ENCODE measurements at places on chromosomes 3 and 15.
A peak's percentile ranks its signal among the peaks of the same experiment; 100 is the strongest.

- DNase-seq, result no peak
These were observed 551.9 kb downstream of the EDEM1 start for GRCh38 chr3:5739299-5739935.

DNA sequence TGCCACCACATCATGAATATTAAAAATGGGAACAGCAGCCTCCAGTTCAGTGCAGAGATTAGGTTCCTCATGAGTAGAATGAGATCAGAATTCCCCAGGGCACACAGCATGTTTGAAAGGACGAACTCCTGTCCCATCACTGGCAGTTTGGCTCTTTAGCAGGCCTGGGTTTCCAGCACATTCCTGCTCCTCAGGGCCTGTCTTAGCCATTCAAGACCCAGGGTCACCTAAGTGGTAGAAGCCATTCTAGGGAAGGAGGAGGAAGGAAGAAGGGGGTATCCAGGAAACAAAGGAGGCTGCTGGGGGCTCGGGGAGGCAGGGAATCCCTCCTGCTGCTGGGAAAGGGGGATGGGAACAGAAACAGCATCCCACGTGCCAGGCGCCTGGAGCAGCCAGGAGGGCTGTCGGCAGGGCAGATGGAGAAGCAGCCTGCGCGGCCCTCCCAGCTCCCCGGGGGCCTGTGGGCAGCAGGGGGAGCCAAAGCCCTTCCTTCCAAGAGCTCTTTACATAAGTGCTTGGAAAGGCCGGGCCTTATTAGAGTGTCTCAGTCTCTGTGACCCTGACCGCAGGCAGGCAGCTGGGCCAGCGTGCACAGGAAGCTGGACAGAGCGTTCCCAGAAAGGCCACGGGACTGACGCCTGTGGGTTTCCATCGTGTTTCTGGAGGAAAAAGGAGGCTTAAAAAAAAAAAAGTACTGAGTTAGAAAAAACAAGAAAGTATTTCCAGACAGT is 24.7 kb downstream of the LOXL1 start:
- peak; percentile 81 for DNase-seq

DNA sequence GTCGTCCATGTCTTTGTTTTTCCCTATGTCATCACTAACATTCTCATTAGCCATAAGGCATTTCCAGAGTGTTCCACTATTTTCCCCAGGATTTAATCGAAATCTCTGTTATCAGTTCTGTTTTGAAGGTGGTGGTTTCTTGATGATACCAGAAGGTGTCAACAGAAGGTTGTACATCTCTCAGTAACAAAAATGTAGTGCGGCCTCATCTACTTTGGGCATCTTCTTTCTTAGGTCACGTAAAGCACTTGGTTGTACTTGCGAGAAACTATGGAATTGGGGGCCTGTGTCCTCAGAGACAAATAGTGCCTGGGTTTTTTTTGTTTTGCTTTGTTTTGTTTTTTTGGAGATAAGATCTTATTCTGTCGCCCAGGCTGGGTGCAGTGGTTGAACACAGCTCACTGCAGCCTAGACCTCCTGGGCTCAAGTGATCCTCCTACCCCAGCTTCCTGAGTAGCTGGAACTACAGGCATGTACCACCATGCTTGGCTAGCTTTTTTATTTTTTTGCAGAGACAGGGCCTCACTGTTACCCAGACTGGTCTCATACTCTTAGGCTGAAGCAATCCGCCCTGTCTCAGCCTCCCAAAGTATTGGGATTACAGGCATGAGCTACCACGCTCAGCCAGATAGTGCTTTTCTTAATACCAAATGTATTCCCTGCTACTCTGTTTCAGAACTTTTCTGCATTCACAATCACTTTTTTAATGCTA is 61.2 kb upstream of the FURIN start:
- no peak for DNase-seq

- DNase-seq, result no peak
These were observed 13.3 kb upstream of the PTX3 start for GRCh38 chr3:157423337-157423736.

DNA sequence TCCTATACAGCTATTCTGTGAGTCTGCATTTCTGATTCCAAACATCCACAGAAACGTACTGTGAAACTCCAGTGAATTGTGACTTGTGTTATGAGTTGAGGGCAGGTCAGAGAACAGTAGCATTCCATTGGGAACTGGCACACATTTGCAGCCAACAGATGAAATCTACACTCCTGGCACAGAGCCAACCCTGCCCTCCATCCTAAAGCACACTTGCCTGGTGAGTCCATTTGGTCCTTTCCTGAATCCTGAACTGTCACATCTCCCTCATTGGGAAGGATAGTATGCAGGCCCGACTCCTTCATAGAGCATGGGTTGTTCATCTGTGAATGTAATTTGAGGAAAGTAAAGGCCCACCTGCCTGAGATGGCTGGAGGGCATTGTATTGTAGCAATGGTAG is 314.3 kb upstream of the RASGRP1 start:
- no peak for DNase-seq

DNA sequence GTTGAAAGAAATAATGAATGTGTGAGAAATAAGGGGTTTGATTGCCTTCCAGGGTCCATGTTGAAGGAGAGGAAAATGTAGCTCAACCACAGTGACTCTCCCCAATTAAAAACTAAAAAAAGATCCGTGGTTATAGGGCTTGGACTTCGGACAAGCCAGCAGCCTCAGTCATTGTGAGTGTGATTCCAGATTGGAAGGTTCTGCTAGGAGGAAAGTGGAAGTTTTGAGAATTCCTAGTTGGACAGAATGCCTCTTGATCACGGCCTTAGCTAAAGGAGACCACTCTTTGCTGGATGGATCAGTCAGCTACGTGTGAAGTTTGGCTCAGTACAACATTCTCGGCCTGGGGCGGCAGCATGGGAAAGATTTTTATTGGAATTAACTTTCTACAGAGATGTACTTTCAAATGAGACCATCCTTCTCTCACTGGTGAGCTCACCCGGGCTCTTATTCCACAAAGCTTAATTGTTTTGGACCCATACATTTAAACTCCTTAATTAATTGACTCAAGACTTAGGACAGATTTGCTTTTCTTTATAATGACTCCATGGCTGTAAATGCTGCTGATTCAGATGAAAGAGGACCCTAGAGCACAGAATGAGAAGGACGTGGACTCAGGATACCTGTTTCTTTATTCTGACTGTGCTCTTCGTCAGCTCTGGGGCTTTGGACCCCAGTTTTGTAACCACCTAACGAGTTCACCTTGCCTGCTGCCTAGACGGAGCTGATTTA is 27.5 kb downstream of the FLNB start:
- DNase-seq, result no peak

GRCh38 chr15:70932397-70932796 is 39.8 kb downstream of the LRRC49 start:
- DNase-seq, result no peak

DNA sequence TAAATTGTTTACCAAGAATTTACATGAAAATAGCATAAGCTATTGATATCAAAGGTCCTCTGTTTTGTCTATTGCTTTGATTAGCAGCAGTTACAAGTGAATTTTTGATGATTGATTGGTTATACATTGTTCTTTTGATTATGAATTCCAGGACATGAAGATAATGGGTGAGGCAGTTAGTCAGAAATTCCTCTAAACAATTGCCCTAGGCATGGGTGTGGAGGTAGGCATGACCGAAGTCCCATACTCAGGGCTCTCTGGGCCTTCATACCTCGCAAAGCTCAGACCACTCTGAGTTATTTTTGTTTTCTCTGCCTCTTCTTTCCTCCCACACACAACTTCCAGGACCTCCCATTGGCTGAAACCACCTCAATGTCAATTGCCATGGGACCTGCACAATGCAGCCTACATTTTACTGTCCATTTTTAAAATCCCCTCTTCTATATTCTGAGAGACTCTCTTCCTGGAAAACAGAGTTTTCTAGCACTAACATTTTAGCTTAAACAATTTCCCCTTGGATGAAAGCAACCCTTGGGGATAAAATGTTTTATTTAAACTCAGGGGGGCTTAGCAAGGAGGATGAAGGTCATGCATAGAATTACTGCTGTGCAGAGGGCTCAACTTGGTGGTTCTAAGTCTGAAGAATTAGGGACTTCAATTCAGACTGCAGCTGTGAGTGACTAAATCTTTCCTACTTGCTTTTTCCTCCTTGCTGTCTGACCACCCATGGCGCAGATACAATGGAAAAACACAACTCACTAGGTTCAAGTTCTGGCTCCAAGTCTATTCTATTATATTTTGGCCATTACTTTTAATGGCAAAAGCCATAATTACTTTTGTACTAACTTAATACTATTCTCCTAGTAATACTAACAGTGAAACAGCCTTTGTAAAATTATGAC is 594.8 kb downstream of the NTRK3 start:
- DNase-seq, result no peak
